NCI-H187 (cell line): ENCODE measurements at places on chromosomes 1 and 21.

GRCh38 chr1:22567197-22567596 is 3.9 kb downstream of the EPHA8 start:
- no peak for DNase-seq

- DNase-seq = no peak
Measured at GRCh38 chr21:35609263-35609662, 451.1 kb downstream of the SETD4 start.

DNA sequence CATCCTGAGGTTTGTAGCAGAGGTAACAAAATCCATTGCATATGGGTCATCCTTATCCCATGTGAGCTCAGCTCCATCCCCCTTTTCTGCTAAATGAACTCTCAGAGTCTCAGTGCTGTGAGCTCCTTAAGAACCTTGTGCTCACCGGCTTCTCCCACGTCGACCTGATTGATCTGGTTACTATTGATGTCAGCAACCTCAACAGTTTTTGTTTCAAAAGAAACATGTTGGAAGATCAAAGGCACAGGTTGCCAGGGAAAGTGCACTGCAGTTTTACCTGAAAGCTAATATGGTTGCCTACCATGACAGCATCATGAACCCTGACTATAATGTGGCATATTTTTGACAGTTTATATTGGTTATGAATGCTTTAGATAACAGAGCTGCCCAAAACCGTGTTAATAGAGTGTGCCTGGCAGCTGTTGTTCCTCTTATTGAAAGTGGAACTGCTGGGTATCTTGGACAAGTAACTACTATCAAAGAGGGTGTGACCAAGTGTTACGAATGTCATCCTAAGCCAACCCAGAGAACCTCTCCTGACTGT is 131.4 kb downstream of the HS2ST1 start:
- no peak for DNase-seq

DNA sequence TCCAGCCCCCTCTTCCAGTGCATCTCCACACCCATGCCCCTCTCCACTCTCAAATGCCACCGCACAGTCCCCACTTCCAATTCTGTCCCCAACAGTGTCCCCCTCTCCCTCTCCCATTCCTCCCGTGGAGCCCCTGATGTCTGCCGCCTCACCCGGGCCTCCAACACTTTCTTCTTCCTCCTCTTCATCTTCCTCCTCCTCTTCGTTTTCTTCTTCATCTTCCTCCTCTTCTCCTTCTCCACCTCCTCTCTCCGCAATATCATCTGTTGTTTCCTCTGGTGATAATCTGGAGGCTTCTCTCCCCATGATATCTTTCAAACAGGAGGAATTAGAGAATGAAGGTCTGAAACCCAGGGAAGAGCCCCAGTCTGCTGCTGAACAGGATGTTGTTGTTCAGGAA is 80.8 kb downstream of the PRDM2 start:
- DNase-seq = no peak
